ENCODE measurements at places on chromosomes 7 and 10.

- DNase-seq: no peak
- H3K4me1 ChIP-seq: no peaks in the 10 kb centered on the region
- no peaks in the 10 kb centered on the region for H3K36me3 ChIP-seq
- no peak overlapping the region for H3K27ac ChIP-seq
- no peaks in the 10 kb centered on the region for H3K27me3 ChIP-seq
Measured at GRCh38 chr7:152588350-152588749, 87.6 kb downstream of the XRCC2 start.

- H3K27me3 ChIP-seq: no peaks in the 10 kb centered on the region
- no peaks in the 10 kb centered on the region for H3K4me1 ChIP-seq
- no peaks in the 10 kb centered on the region for H3K36me3 ChIP-seq
- H3K4me3 ChIP-seq: no peak overlapping the region
- no peak overlapping the region for H3K27ac ChIP-seq
- DNase-seq: no peak
Measured at GRCh38 chr10:13773496-13774170, 186.9 kb downstream of the PRPF18 start.

GRCh38 chr7:45073786-45074527 is 14.8 kb downstream of the NACAD start:
- DNase-seq: no peak
- H3K4me1 ChIP-seq: no peaks in the 10 kb centered on the region
- no peak overlapping the region for H3K27ac ChIP-seq
- H3K4me3 ChIP-seq: no peak overlapping the region

DNA sequence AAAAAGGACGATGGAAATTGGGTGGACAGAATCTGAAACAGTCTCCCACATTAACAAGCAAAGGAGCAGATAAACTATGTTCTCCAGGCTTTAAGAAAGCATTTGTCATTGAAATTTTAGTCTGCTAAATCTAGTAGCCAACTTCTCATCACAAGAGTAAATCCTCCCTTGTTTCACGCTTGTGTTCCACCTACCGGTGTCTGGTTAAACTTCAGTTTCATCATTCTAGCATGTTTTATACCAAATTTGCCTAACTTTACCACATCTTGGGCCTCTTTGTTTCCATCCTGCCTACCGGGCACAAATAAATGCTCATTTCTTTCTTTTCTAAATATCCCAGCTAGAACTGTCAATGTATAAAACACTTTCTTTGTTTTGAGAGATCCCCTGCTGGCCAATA is 5.8 kb downstream of the LIPA start:
- no peak overlapping the region for H3K27ac ChIP-seq
- peaks cover 5% of the 10 kb centered on the region for H3K36me3 ChIP-seq
- no peaks in the 10 kb centered on the region for H3K27me3 ChIP-seq
- no peak overlapping the region for H3K4me3 ChIP-seq
- no peak for DNase-seq

DNA sequence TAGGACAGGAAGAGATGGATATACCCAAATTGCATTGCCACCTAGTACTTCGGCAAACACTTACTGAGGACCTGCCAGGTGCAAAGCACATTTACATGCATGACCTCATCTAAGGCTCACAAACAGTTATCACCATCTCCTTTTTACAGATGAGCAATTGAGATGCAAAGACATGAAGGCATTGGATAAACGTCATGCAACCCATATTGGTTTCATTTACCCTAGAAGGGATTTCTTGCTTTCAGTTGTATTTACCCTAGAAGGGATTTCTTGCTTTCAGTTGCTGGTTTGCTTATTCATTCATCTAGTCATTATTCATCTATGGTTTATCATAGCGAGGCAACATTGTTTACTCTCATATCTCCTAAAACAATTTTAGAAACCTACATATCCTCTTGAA is 52.2 kb downstream of the STEAP1B start:
- no peaks in the 10 kb centered on the region for H3K36me3 ChIP-seq
- DNase-seq: no peak
- H3K4me3 ChIP-seq: no peak overlapping the region

GRCh38 chr10:72134785-72135767 is 46.7 kb upstream of the SPOCK2 start:
- no peaks in the 10 kb centered on the region for H3K36me3 ChIP-seq

All from CD4-positive, alpha-beta memory T cell (primary cell).